Stimulated activated CD8-positive, alpha-beta memory T cell treated with anti-CD3 and anti-CD28 coated beads, Interleukin-2, amount 100 ng/mL, for 1 hour (primary cell): ENCODE measurements at places on chromosomes 3 and 15.

GRCh38 chr15:79025802-79026201 is 64.8 kb downstream of the RASGRF1 start:
- no peak for DNase-seq

DNA sequence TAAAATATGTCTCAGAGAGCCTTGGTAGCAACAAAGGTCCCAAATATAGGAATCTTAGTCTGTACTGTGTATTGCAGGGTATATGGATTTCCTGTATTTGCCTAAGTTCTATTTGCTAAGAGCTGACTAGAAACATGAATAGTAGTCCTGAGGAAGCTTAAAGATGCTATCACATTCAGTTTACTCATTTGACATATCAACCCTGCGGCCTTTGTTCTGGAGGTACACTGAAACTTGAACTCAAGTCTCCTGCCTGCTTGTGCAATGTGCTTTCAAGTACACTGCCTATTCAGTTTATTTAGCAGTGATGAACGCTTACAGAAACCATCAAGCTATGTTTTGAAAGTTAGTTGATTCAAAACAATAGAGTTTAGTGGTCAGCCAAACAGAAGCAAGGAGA is 21.1 kb downstream of the IL1RAP start:
- DNase-seq: no peak

DNA sequence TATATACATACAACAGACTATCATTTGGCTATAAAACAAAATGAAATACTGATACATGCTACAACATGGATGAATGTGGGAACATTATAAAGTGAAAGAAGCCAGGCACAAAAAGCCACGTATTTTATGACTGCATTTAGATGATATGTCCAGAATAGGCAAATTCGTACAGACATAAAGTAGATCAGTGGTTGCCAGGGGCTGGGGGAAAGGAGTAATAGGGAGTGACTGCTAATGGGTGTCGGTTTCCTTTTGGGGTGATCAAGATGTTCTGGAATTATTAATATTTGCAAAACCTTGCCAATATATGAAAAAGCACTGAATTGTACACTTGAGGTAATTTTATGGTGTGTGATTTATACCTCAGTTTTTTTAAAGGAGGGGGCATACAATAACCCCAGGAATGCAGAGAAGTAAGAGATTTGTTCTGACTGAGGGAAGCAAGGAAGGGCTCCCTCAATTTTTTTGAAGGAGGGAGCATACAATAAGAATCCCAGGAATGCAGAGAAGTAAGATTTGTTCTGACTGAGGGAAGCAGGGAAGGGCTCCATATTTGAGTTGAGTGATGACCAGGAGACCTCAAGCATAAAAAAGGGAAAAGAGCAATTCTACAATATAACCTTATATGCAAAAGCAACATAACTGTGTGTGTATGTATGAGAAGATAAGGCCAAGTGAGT is 6.2 kb downstream of the PSMD6 start:
- no peak for DNase-seq

DNA sequence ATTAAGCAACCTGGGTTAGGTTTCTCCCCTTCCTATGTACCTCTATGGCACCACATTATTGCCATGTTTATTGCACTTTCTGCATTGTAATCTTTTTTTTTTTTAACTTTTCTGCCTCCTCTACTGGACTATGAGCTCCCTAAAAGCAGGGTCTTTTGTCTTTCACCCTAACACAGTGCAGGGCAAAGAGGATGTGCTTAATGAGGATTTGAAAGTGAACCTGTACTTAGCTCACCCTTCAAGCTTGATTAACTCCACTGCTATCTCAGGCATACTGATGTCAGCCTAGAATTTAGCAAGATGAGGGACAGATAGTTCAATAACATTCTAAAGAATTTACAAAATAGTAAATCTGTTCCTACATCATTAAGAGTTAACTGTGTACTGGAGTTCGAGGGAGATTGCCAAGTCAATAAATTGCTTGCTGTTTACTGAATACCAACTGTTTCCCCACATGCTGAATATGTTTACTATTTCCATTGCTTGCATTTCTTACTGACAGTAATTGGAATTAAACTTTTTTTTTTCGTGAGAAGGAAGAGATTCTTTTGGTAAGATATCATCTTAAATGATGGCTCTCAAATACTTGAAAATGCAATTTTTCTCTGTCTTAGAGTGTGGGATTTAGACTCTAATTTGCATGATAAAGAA is 15.7 kb upstream of the PPARG start:
- no peak for DNase-seq

DNA sequence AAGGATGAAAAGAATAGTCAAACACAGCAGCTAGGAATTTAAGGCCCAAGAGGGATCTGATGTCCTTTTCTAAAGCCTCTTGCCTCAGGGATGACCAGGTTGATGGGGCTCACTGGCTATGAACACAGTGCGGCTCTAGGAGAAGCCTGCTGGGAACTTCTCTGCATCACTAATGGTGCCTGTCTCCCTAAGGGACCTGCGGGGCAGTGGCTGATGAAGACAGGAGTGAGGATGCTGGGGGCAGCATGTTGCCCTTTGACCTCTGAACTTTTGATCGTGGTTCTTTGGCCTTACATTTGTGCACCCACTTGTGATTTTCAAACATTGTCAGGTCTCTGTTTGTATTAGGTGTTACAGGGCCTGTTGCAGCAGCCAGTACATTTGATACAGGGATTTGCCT is 64.9 kb upstream of the KLHL25 start:
- DNase-seq: no peak

GRCh38 chr3:196886144-196886543 is 18.4 kb downstream of the SENP5 start:
- DNase-seq: no peak

DNA sequence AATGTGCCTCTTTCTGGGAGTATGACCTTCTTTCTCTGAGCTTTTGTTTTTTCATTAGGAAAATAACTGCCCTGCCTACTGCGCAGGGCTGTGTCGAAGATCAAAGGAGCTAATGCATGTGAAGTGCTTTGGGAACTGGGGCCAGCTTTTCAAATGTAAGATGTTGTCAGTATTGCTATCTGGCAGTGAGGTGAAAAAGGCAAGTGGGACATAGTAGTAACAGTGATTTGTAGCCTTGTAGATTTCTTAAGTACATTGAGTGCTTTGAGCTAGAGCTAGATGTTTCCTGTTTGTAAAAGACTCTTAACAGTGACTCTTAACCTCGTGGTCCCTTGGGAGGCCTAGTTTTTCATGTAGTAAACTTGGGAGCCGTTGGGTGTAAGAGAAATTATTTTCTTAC is 126.5 kb downstream of the ECT2 start:
- DNase-seq: no peak

DNA sequence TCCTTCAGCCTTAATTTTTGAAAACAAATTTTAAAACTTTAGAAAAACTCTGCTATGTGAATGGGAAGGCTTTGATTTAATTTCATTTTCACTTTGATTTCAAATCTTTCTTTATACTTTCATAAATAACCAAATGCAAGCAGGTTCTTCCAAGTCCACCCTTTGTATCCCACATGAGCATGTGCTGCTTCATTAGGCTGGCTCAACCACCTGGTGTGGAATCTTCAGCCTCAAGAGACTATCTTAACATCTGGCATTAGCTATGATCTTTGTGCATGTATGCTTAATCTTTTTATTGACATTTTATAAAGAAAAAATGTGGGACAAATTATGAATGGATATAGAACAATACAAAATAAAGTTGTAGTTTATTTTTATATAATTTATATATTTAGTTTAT is 81.8 kb upstream of the MLF1 start:
- no peak for DNase-seq

DNA sequence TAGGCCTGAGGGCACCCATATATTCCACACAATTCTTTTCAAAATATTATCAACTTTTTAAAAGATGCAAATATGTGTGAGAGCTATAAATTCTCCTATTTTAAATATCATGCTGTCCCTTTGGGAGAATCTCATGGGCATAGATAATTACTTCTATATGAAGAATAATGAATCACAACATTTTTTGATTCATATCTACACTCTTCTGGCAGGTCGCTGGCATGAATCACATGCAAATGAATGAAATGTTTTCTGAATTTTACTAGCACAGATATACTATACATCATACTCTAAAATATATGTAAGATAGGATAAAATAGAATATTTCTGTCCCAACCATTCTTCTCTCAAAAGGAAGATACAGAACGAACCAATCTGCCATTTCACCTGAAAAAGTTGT is 277.7 kb upstream of the KCNH8 start:
- no peak for DNase-seq

- DNase-seq: no peak
Measured at GRCh38 chr15:83436513-83437158, 10.5 kb upstream of the SH3GL3 start.

GRCh38 chr15:78761020-78761419 is 50.2 kb downstream of the ADAMTS7 start:
- no peak for DNase-seq

- DNase-seq: no peak
Measured at GRCh38 chr3:143637133-143637532, 211.1 kb downstream of the SLC9A9 start.

DNA sequence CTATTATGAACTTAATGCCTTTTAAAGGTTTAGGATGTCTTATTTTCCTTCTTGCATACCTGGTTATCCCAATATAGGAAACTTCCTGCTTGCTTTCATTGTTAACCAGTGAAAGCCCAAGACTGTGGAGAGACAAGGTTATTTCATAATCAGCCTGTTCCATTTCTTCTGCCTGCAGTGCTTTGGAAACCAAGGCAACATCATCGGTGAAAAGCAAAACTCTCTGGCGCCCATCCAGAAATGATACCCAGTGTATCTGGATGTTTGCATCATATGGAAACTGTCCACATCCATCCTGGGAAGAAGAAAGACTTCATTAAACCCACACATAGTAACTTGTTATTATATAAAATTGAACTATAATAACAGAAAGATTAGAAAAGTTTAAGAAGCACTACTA is 170.1 kb downstream of the VPS13C start:
- DNase-seq: no peak
